Left lung (tissue), 14 donors: ENCODE measurements at places on chromosomes 3 and 15. TPM values are rescaled to one million over a fixed set of nuclear protein-coding genes. Genes with fewer than 3 reads are reported as not detected.

Gene DPPA2
- polyA plus RNA-seq: not detected

Gene THUMPD3
- 65.0 TPM for polyA plus RNA-seq

Gene CHRFAM7A
- polyA plus RNA-seq: 4.6 TPM

Gene ZCWPW2
- polyA plus RNA-seq: 2.7 TPM

Gene GNB5
- 18.5 TPM for polyA plus RNA-seq

Gene VIPR1
- polyA plus RNA-seq: 8.1 TPM

Gene MESP2
- not detected for polyA plus RNA-seq

Gene ASB14
- polyA plus RNA-seq: 1.8 TPM

Gene MB21D2
- polyA plus RNA-seq: 6.9 TPM

Gene CMSS1
- polyA plus RNA-seq: 51.0 TPM

Gene THRB
- polyA plus RNA-seq: 13.5 TPM

Gene ACAN
- polyA plus RNA-seq: 1.1 TPM

Gene C3orf85
- polyA plus RNA-seq: not detected

Gene TSEN2
- polyA plus RNA-seq: 22.6 TPM

Gene GCHFR
- polyA plus RNA-seq: 12.9 TPM

Gene GOLGA6L7
- polyA plus RNA-seq: 0.74 TPM

Gene NOX5
- polyA plus RNA-seq: 0.83 TPM

Gene NPAP1
- 0.69 TPM for polyA plus RNA-seq

Gene SPESP1
- polyA plus RNA-seq: 4.1 TPM

Gene SKOR1
- polyA plus RNA-seq: 0.39 TPM

Gene REC114
- polyA plus RNA-seq: not detected

Gene A4GNT
- 0.44 TPM for polyA plus RNA-seq

Gene NTRK3
- polyA plus RNA-seq: 9.8 TPM

Gene ALCAM
- polyA plus RNA-seq: 137 TPM

Gene CCR3
- 0.22 TPM for polyA plus RNA-seq

Gene SEC11A
- 279 TPM for polyA plus RNA-seq

Gene GXYLT2
- polyA plus RNA-seq: 16.5 TPM

Gene NLGN1
- polyA plus RNA-seq: 6.9 TPM

Gene TMEM62
- polyA plus RNA-seq: 22.0 TPM

Gene LSMEM2
- 0.15 TPM for polyA plus RNA-seq

Gene ITPKA
- polyA plus RNA-seq: 1.1 TPM

Gene OIP5
- 7.8 TPM for polyA plus RNA-seq

Gene TMEM44
- 35.0 TPM for polyA plus RNA-seq

Gene SPSB4
- polyA plus RNA-seq: 7.4 TPM

Gene GRM2
- polyA plus RNA-seq: 0.72 TPM

Gene OSBPL10
- polyA plus RNA-seq: 40.7 TPM

Gene LRRC15
- 0.03 TPM for polyA plus RNA-seq

Gene VGLL3
- polyA plus RNA-seq: 24.9 TPM

Gene TPM1
- 681 TPM for polyA plus RNA-seq
